Activated CD8-positive, alpha-beta memory T cell treated with anti-CD3 and anti-CD28 coated beads for 48 hours (primary cell): ENCODE measurements at places on chromosomes 1 and 21.

DNA sequence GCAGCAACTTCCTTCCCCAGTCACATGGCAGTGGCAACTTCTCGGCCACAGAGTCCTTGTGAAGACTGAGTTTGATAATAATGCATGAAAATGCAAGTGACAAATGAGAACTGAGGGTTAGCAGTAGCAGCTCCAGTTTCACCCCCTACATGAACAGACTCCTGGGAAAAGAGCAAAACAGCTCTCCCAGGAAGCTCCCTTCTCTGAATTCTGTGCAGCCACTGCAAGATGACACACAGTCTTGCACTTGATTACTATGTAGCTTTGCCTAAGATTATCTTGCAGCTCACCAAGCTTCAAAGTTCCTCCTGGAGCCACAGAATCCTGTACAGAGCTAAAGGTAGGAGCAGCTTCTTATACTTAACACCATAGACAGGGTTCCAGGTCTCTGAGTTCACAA is 4.7 kb downstream of the PGBD5 start:
- no peak for DNase-seq

GRCh38 chr1:189424746-189425331 is 1052.8 kb downstream of the BRINP3 start:
- no peak for DNase-seq

GRCh38 chr1:93394514-93394913 is 48.8 kb downstream of the DR1 start:
- DNase-seq: no peak

DNA sequence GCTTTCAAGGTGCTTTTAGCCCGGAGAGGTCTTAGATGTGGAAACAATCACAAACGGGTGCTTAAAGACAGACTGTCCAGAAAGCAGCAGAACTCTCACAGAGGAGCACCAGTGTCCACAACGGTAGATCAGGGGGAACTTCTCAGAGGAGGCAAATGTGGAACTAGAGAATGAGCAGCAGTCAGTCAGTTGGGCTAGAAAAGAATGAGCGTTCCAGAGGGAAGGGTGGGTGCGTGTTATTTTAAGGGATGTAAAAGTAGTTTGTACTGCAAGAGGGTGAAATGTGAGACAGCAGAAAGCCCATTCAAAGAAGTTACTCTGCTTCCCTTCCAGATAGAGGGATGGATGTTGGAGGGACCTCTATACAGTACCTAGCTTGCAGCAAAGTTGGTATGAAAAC is 30.9 kb downstream of the RGS5 start:
- no peak for DNase-seq

DNA sequence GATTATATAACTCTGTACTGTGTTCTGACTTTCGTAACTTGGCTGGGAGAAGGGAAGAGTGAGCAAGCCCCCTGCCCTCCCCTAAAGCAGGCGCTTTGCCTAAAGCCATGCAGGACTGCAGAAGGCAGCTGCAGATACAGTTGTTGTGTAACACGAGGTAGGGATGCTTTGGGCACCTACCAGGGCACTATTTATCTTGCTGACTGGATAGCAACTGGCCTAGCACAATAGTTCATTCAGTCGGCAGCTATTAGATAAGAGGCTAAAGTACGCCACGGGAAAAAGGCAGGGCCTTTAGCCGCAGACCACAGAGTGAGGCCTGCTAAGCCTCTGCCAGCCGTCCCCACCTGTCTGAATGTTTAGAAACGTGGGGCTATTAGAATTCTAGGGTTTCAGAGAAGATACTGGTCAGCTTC is 80.9 kb downstream of the TTC3 start:
- no peak for DNase-seq

- no peak for DNase-seq
Observed at GRCh38 chr1:91065337-91065736, 43.5 kb upstream of the ZNF644 start.

GRCh38 chr1:33930346-33931110 is 66.6 kb downstream of the HMGB4 start:
- DNase-seq: no peak
